ENCODE measurements at places on chromosomes 2 and 18.

DNA sequence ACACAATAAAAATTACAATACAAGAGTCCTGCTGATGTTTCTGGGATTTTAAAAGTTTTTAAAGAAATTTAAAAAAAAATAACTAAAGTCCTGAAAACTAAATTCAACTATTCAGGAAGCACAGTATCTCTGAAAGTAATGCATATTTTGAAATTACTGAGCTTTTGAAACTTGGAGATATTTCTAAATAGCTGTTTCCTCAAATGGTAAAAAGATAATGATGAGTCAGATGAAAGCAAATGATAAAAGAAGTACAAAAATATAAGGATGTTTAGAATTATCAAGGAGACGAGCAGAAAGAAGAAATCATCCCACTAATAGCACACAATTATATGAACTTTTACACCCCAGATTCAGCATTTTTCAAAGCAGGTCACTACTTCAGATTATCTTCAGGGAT, 90.2 kb upstream of the SLC25A52 start:
- DNase-seq, result no peak

GRCh38 chr2:239399433-239399920, 1.3 kb downstream of the HDAC4 start:
- no peak for DNase-seq

- DNase-seq, result no peak
Observed at GRCh38 chr2:240955306-240956170, 42.9 kb upstream of the SNED1 start.

GRCh38 chr2:171225989-171226388, 65.3 kb upstream of the TLK1 start:
- no peak for DNase-seq

DNA sequence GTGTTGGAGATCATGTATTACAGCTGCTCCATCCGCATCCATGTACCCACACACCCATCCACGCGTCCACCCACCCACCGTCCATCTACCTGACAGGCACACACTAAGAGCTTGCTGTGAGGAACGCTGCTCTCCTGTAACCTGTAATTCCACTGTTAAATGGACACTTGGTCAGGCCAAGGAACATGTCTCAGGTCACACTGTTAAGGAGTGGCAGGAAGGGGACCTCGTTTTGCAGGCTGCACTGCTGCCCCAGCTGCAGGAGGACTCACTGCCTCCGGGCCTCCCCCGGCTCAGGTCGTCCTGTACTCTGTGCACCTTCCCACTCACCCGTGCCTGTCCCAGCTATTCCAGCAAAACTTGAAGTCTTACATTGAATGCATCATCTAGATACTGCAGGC, 170.5 kb downstream of the EIPR1 start:
- no peak for DNase-seq

GRCh38 chr2:46885376-46885775, 30.2 kb downstream of the MCFD2 start:
- no peak for DNase-seq

- no peak for DNase-seq
Observed at GRCh38 chr2:64640153-64641044, 13.3 kb downstream of the SERTAD2 start.

GRCh38 chr18:61784834-61785233, 108.0 kb downstream of the RNF152 start:
- DNase-seq, result no peak

All from AG04450 (cell line).